ENCODE measurements at places on chromosomes 1 and 21.

GRCh38 chr21:34834852-34835501 is 166.2 kb downstream of the CLIC6 start:
- no peak for DNase-seq

GRCh38 chr21:26489781-26490180 is 83.3 kb downstream of the CYYR1 start:
- DNase-seq, result no peak

- DNase-seq, result no peak
Measured at GRCh38 chr1:109161858-109162606, 48.1 kb downstream of the ELAPOR1 start.

DNA sequence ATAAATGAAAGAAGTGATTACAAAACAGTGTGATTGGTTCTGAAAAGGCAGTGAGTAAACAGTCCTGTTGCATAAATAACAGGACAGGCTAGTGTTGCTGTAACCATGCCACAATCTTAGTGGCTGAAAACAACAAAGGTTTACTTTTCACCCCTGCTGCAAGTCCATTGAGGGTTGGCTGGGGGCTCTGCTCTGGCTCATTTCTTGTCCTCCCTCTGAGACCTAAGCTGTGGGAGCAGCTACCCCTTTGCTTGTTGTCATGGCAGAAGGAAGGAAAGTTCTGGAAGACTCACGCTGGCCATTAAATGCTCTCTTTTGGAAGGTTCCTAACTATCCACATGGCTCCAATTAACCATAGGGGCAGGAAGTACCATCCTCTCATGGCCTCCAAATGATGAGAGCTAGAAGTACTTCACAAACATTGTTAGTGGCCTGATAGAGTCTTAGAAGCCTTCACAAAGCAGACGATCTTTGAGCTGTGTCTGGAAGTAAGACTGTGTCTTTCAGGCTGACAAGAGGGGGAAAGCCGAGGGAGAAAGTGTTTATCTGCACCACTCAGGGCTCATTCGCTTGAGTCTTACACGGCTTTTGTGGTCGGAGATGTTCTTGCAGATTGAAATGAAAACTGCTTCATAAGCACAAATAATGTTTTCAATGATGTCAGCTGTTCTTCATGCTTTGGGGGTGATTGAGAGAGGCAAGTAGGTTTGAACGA is 11.9 kb downstream of the RCSD1 start:
- no peak for DNase-seq

DNA sequence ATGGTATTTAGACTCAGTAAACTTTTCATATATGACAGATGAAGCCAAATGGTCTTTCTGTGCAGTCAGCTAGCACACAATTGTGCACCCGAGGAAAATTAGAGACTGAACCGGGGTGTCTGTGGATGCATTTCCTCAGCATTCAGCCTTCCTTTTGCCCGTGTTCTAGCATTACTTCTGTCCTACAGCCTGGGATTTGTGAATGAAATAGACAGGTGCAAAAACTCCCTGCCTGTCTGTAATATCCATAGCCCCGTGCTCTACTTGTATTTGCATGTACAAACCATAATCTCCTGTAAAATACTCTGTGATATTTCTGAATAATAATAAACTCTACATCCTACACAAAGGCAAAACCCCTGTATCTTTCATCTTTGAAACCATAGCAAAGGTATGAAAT is 64.8 kb upstream of the LGALS8 start:
- no peak for DNase-seq

DNA sequence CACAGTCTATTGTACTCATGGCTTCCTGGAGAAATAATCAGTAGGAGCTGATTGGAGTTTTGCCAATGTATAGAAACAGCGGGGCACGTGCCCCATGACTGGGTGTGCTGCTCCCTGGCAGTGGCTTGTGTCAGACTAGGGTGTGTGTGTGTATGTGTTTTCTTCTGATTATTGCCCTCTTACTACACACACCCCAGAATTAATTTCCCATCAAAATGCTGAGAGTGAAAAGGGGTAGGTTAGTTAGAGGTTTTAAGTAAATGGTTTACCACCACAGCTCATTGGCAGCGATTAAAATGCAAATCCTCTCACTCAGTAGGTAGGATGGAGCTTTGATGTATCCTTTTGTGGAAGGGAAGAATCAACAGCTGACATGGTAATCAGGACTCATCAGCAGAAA is 29.9 kb downstream of the HHAT start:
- no peak for DNase-seq

DNA sequence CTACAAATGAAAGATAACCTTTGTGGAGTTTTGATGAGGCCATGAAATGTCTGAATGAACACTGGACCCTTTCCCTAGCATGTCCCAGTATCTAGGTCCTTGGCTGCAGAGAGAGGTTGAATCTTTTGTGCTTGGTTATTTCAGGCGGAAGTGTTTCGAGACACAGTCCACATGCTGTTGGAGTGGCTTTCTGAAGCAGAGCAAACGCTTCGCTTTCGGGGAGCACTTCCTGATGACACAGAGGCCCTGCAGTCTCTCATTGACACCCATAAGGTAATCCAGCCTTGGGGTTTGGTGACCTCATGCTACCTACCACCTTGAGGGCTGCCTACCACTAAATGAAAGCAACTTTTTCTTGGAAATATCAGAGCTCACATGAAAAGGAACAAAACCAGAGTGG is 38.9 kb upstream of the BMP8A start:
- no peak for DNase-seq

- no peak for DNase-seq
Measured at GRCh38 chr1:15322648-15323350, 75.8 kb downstream of the FHAD1 start.

DNA sequence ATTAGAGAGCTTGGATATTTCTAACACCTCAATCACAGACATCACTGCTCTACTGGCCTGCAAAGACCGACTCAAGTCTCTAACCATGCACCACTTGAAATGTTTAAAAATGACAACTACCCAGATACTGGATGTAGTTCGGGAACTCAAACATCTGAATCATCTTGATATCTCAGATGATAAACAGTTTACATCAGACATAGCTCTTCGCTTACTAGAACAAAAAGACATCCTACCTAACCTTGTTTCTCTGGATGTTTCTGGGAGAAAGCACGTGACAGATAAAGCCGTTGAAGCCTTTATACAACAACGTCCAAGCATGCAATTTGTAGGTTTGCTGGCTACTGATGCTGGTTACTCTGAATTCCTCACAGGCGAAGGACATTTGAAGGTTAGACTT is 45.1 kb downstream of the ZYG11B start:
- DNase-seq, result no peak

- DNase-seq, result no peak
Measured at GRCh38 chr1:231721436-231721835, 94.8 kb downstream of the DISC1 start.

All from NCI-H1048 (cell line).